Right forelimb (tissue), 1 donor: ENCODE measurements at places on chromosomes 4 and X.

- no peak for DNase-seq
Measured at GRCh38 chr4:85929961-85930665, 429.7 kb downstream of the MAPK10 start.

DNA sequence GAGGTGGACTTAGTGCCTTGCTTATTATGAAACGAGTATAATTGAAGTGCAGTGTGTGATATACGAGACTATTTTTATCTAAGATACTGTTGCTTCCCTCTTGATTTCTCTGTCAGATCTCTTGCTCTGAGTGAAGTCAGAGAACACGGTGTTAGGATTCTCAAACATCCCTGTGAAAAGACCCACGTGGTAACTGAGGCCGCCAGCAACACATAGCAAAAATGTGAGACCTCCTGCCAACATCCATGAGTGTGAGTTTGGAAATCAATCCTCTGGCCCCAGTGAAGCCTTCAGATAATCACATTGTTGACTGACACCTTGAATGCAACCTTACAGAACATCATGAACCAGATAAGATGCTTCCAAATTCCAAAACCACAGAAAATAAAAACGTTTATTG, 954.4 kb downstream of the FAT4 start:
- no peak for DNase-seq

DNA sequence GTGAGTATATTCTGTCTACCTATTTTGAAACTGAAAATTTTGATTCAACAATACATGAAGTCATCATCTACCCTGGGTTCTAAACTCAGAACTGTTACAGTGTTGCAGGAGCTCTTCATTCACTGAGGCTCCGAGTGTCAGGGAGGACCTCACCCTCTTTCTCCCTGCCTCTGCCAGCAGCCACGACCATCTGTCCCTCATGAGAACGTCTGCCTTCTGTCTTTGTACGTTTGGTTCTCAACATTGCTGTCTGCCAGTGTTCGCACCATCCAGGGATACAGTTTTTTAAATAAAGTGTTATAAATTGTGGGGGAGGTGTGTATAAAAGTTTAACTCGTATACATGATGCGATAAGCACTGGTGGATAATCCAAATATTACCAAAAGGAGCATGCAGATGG, 55.5 kb downstream of the TRAPPC11 start:
- no peak for DNase-seq

GRCh38 chrX:155612312-155613224, at the start of gene TMLHE:
TSS of gene TMLHE (minus strand) at chrX:155612952. CDS start at chrX:155545276, 67,676 bp downstream.
- peak; percentile 75 for DNase-seq

GRCh38 chrX:100662170-100662569, 18.2 kb downstream of the SRPX2 start:
- DNase-seq, result no peak

GRCh38 chr4:15318621-15319348, 109.0 kb upstream of the C1QTNF7 start:
- no peak for DNase-seq

GRCh38 chr4:113744667-113745240, 16.8 kb downstream of the CAMK2D start:
- DNase-seq, result no peak

DNA sequence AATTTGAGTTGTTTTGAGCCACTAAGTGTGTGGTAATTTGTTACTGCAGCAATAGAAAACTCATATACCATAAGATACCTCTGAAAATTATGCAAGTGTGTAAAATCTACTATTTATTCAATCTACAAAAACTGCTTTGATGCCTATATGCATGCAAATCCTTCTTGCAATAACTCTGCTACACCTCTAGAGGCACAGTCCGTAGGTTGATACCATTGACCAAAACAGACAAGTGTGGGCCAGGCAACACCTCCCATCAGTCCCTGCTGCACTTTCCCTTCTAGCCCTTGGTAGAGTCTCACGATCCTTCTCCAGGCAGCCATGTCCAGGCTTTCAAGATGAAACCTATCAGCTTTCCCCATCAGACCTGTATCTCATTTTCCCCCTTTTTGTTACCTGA, 48.8 kb upstream of the FAM9A start:
- no peak for DNase-seq

DNA sequence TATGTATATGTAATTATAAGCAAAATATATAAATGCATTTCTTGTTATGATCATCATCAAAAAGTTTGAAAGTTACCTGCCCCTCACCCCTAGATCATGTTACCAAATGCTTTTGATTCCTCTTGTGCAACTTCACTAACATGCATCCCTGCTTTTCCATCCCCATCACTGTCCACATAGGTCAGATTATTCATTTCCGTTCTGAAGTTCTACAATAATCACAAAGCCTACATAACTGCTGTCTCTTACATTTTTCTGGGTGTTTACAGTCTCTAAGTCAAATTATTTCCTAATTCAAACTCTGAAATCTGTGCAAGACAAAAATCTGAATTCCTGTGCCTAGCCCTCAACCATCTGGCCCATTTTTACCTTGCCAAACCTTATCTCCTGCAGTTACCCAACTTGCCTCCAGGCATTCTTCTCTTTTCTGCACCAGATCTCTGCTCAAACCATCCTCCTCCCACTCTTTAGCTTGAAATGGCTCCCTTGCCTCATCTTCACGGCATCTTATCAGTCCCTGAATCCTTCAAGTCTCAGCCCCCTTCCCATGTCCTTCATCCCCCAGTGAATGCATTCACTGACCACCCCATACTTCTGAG, 42.4 kb upstream of the SLC39A8 start:
- no peak for DNase-seq

DNA sequence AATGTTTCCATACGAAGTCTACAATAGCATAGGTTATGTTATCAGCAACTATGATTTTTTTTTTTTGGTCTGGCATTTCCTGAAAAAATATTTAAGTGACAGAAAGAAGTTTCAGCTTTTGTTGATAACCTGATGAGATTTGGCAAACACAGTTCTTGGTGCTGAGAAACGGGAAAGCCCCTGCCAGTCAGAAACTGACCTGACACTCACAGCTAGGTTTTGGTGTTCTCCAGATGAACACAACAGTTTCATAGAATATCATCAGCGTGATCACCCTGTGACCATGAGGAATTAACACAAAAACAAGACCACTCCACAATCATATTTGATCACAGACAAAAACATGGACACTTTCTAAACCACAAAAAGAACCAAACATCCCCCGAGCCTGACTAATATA, 152.5 kb upstream of the DCAF8L1 start:
- DNase-seq, result no peak

GRCh38 chr4:8039290-8039689, 99.6 kb upstream of the AFAP1 start:
- no peak for DNase-seq

DNA sequence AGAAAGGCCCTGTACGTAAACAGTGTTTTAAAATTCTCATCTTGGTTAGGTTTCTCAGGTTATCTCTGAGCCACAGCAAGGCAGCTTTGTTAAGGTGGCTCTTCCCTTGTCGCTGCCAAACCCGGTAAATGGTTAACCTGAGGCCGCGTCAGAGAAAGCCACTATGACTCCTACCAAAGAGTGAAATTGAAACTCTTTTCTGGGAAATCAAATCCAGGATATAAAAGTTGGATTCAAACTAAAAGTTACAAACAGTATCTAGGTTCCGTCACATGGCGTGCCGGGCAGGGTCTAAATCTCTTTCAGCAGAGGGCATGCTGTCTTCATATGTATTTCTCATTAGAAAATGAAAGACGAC, 433 bp downstream of the MMAA start:
- DNase-seq, result no peak

- DNase-seq, result no peak
Measured at GRCh38 chrX:149871940-149872339, 9.0 kb upstream of the MAGEA8 start.

DNA sequence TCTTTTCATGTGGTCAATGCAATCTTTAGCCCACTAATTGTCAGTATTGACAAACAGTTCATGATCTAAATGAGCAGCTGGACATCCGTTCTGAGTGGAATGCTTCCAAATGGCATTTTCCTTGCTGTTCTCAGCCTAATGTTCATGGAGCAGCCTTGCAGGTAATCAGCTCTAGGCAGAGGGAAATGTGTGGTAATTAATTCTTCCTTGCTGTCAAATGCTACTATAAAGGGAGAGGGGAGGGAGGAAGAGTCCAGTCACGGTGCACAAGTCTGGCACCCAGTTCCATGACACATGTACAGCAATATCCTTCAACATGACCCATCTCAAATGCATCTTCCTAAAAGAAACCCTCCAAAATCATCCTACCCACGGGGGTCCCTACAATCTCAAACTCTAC, 88.5 kb downstream of the LDB2 start:
- DNase-seq, result no peak

DNA sequence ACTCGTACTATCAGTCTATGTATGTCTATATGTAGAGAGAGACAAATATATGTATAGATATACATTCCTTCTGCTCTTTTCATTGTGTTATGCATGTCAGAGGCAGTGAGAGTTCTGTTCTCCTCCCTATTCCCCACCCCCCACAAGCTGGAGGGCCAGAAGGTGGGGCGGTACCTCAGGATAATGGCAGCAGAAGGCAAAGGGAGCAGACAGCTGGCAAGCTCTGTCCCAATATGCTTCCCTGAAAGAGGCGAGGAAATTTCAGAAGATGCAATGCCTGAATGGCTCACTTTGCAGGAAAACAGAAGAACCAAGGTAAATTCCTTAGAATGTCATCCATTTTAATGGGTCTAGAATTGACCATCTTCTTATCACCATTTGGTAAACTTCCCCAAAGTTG, 114.4 kb downstream of the NAA11 start:
- no peak for DNase-seq

DNA sequence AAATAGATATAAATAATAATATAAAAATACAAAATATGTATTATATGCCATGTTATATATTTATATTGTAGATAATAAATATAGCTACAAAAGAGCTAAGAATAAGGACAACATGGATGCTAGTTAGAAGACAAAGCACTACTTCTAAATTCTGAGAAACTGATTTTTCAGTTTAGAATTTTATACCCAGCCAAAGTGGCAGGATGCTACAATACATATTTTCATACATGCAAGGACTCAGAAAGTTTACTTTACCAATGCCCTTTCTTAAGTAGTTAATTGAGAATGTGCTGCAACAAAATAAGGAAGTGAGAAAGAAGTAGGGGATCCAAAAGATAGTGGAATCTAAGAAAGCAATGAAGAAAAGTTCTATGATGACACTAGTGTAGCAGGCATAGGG, 64.5 kb downstream of the PDE5A start:
- DNase-seq, result no peak

DNA sequence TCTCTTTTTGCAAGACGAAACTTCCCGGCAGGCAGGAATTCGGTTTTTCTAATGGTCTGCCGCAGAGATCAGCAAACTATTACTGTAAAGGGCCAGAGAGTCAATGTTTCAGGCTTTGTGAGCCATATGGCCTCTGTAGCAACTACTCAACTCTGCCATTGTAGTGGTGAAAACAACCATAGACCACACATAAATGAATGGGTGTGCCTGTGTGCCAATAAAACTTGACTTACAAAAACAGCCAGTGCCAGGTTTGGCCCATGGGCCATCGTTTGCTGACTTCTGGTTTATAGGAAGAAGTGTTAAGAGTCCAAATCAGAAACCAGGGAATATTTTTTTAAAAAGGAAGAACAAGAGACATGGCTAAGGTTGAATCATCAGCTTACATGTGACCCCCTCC, 163.0 kb downstream of the SH3KBP1 start:
- no peak for DNase-seq

DNA sequence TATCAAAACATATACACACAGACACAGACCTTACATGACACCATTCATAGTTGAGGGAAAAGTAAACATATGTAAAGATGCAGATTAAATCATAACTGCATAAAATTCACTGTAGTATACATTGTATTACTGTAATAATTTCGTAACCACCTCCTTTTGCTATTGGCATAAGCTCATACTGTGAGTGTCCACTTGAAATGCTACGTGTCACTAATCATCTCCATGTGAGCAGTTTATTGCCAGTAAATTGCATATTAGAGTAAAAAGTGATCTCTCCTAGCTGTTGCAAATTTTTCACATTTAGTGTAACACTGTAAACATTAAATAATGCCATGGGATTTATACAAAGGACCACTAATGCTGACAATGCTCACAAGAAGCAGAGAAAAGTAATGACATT, 256.7 kb upstream of the GNPDA2 start:
- no peak for DNase-seq

- peak; percentile 75 for DNase-seq
Measured at GRCh38 chr4:56505269-56506130, at the start of gene ARL9. TSS of gene ARL9 (plus strand) at chr4:56505791. CDS start at chr4:56505863, 72 bp downstream.

- no peak for DNase-seq
Measured at GRCh38 chr4:144591401-144591800, 54.6 kb upstream of the HHIP start.

DNA sequence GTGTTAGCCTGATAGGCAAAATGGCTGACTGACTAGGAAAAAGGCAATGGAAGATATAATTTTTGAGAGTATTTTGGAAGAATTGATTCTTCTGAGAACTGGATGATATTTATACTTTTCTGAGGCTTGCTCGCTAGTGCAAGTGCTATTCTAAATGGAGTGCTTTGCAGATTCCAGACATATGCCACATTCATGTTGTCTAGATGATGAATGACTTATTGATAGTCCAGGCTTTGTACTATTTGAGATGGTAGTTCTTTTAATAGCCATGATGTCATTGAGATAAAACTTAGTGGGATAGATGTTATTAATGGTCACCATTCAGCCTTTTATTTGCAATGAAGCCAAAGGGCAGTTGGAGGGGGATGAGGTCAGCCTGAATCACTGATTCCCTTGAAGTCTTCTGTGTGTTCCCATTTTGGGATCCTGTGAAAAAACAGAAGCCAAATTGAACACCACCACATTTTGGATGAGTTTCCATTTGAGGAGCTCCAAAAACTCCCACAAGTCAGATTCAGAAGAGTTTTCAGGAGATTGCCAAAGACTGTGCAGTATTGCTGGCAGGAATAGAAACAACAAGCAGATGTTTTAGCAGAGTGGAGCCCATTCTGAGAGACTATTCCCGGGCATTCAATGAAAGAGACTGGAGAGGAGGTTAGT, 184.1 kb downstream of the IL1RAPL2 start:
- peak; percentile 30 for DNase-seq

GRCh38 chrX:105662248-105662647, 160.1 kb upstream of the NRK start:
- DNase-seq, result no peak

- DNase-seq, result no peak
Measured at GRCh38 chrX:104122829-104123228, 10.5 kb downstream of the ZCCHC18 start.

DNA sequence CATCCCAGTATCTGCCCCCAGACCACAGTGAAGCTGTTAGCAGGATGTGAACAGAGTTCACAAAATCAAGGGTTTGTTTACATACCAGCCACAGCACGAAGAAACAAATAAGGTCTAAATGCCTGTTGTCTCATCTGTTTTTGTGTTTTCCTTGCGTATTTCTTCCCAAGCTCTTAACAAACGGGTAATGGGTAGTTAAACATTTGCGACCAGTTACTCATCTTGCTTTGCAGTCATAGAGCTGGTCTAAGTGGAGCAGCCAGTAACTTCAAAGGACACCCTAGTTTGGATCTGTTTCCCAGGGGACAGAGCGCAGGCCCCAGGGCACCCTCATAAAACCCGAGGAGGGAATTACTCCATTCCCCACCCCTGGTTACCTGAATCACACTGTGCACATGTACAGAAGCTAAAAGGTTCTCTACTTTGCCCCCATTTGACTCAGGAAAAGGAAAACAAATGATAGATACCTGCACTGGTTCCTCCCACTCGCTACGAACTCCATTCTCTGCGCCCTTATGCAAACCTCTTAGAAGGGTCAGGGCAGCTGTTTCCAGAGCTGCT, 68.8 kb downstream of the MAML3 start:
- DNase-seq, result no peak

- no peak for DNase-seq
Measured at GRCh38 chr4:141912831-141913230, 276.4 kb downstream of the IL15 start.

GRCh38 chrX:1025413-1025812, 187.0 kb downstream of the CRLF2 start:
- DNase-seq, result no peak
